ENCODE measurements at places on chromosomes 6 and 20.

- DNase-seq, result no peak
These were observed 125.5 kb downstream of the EPHA7 start for GRCh38 chr6:93293872-93294271.

GRCh38 chr6:4928426-4928825, 75.4 kb downstream of the RPP40 start:
- no peak for DNase-seq

- DNase-seq, result peak; percentile 98
These were observed 100.6 kb upstream of the PRSS16 start for GRCh38 chr6:27146706-27147505.

GRCh38 chr6:159249128-159249527, 79.9 kb downstream of the FNDC1 start:
- no peak for DNase-seq

DNA sequence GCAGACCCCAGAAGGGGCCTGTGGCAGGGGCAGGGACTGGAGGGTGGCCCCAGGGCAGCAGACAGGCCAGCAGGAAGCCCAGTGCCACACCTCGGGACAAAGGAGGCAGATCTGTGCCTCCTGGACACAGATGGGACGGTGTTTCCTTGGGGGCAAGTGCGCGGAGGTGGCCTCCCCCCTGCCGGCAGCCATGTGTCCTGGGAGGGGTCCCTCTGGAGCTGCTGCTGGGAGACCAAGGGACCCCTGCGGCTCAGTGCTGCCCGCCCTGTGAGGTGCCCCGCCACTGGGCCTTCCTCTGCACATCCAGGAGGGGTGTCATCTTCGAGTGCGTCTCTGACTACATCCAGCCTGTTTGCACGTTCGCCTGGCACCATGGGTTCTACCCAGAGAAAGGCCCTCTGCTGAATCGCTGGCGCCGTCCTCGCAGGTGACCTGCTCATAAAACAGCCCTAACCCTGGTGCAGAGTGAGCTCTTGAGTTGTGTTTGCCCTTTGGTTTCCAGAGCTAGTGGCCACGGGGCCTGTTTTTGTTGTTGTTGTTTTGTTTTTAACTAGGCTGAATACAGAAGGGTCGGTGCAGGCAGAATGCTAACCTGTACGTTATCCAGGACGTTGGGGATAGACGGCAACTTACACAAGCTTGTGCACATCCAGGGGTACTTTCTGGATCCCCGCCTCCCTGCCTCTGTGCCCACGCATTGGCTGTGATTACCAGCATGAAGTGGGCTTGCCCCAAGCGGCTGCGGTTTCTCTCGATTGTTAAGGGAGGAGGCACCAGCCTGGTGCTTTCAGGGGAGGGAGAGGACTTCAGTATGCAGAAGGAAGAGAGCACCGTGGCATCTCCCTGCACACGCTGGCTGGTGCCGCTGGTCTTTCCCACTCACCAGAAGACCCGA, 1.3 kb upstream of the KCNQ2 start:
- DNase-seq, result no peak

DNA sequence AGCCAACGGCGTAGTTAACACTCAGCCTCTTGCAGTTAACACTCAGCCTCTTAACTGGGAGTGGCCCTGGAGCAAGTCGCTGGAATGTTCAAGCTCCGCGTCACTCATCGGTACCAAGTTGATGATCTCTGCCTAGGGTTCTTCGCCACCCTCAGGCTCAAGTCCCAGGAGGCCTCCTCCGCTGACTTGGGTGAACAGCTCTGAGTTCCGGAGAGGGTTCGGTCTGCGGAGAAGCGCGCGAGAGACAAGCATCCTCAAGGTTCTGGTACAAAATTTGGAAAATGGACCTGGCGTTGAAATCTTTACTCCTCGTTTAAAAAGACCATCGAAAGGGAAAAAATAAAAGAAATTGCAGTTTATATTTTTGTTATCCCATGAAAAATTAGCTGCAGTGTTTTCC, 876 bp upstream of the DSP start:
- no peak for DNase-seq

DNA sequence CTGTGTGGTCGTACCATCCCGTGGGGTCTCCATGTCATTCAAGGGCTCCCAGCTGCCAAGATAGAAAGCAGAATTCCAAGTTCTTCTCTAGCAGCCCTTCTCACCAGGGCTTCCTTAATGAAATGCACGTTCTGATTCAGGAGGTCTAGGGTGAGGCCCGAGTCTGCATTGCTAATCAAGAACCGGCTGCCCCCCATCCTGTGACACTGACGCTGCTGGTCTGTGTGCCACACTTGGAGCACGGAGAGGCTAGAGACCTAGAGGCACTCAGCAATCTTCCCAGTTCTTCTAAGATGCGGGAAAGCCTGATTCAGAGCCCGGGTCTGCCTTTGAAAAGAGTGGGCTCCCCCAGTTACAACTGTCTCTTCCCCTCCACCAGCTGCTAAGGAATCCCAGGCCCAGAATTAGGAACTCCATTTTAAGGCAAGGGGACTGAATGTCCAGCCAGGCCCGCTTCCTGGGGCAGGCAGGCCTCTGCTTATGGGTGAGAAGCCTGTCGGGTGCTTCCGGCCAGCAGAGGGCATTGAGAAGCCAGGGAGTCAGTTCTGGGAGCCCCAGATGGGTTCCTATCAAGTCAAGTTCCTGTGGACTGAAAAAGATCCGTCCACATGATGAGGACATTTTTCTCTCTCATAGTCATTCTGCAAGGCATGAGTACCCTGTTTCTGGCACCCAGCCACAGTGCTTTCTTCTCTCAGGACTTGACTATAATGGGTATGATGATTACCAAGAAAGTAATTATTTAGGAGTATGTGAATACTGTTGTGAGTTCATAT, 69.8 kb upstream of the RIN2 start:
- peak; percentile 80 for DNase-seq

DNA sequence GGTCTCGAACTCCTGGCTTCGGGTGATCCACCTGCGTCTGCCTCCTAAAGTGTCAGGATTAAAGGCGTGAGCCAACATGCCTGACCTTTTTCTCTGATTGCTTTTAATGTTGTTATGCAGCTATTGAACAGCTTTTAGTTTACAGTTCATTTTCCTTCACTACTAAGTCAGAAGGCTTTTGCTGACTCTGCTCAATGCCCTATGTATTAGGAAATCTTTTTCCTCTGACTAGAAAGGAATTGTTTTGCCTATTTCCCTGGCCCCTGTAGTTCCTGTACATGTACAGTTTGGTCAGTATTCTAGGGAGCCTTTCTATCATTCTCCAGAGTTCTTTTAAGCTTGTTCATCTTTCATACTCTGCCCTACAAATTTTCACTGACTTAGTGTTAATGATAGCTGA, 280.2 kb downstream of the CDKAL1 start:
- no peak for DNase-seq

GRCh38 chr20:34108616-34109174, 3.3 kb downstream of the EIF2S2 start:
- no peak for DNase-seq

GRCh38 chr6:108720827-108721226, 127.4 kb upstream of the ARMC2 start:
- no peak for DNase-seq

GRCh38 chr6:132322398-132322797, 78.9 kb downstream of the MOXD1 start:
- no peak for DNase-seq

DNA sequence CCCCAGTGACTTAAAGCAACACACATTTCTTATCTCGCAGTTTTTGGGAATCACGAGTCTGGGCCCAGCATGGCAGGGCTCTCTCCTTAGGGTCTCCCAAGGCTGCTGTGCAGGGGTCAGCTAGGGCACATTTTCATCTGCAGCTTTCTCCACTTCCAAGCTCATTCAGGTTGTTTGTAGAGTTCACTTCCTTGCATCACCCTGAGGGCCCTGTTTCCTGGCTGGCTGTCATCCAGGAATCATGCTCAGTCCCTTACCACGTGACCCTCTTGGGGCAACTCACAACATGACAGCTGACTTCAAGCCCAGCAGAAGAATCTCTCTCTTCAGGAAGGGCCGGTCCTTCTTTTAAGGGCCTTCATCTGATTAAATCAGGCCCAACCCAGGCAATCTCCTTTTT, 21.3 kb downstream of the SNAP25 start:
- DNase-seq, result no peak

DNA sequence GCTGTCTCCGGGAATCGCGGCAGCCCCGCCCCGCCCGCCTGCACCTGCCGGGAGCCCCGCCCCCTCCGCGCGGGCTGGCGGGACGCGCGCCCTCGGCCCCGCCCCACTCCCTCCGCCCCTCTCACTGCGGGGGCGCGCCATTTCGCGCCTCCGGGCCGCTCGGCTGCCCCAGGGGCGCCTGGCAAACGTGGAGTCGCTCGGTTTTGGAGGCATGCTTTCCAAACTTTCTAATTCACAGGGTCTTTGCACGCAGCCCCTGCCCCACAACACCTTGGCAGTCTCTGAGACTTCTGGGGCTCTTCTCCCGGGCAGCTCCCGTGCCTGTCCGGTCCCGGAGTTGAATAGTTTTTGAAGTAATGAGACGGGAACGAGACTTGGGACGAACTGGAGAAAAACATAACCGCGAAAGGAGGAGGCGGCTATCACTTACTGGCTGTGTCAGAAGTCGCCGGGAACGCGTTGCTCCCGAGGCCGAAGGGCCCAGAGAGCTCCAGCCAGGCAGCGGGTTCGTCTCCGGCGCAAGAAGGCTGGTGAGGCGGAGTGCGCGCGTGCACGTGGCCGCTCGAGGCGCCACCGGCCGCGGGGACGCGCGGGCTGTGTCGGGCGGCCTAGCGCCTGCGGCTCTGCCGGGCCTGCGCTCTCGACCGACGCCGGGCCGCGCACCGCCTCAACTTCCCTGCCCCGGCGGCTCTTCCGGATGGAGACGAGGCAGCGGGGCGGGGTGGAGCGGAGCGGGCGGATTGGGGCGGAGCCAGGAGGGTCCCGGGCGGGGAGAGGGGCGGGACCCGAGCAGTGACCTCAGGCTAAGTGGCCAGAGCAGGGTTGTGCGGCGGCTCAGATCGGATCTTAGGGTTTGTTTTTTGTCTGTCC, at the start of gene MCM9:
MCM9 (minus strand) TSS at position 699 of the 870 bp plus-strand sequence. CDS start 3,436 bp downstream, outside the sequence.
- DNase-seq, result peak; percentile 90

- no peak for DNase-seq
These were observed 8.7 kb downstream of the CTNNBL1 start for GRCh38 chr20:37702403-37703034.

DNA sequence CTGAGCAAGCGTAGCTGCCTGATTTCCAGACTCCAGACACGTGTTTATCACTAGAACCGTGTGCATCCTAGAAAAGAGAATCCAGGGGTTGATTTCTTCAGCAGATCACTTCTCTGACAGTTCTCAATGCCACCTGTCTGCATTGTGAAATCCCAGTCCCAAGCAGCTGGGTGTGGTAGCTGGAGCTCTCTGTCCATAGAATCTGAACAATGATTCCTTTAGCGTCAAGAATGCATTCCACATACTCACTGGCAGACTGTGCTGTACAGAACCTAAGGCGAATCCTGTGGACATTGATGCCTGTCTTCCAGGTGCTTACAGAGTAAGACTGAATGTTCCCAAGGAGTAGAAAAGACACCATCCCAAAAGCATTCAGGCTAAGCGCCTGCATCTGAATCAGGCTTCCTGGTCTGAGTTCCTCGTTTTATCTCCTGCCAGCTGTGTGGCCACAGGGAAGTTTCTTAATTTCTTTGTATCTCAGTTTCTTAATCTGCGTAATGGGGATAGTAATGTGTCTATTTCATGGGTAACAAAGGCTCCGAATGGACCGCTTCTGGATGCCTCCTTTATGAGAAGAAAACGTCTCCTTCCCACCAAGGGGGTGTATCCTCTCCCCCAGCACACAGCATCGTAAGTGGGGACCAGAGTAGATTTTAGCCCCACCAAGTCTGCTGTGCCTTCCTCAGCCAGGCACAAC, 10.4 kb upstream of the TRAF3IP2 start:
- no peak for DNase-seq
